CD4-positive, alpha-beta T cell treated with Interleukin-17A for 1 hour (primary cell): ENCODE measurements at places on chromosomes 2 and 18.
A peak's percentile ranks its signal among the peaks of the same experiment; 100 is the strongest.

DNA sequence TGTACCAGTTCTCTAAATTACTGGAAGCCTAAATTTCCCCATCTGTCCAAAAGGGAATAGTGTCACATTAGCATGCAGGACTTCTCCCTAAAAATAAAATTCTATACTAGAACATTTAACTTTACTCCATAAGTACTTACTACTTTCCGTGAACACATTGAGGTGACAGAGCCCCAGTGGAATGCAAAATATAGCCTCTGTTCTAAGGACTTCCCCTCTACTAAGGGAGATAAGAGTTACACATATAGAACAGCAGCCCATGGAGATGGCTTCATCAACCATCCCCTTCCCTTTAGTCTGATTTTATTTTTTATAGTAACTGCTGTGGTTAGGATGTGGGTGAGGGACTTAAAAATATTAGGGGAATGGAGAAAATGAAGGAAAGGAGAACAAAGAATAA is 68.9 kb upstream of the STPG4 start:
- no peak for DNase-seq

DNA sequence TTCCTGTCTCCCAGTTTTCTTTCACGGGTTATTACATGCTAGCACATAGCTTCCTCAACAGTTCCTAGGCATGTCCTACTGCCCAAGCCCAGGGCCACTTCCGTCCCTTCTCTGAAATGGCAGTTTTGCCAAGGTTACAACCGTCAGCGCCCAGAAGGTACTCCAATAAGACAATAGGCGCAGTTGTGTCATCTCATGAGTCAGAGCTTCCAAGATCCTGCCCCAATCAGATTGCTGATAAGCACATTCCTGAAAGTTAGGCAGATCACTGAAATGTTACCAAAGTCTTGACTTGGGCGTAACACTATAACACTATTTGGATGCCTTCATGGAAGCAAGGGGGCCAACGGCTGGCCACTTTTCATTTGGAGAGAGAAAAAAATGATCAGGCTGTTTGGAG is 34.2 kb downstream of the GKN2 start:
- DNase-seq: no peak

DNA sequence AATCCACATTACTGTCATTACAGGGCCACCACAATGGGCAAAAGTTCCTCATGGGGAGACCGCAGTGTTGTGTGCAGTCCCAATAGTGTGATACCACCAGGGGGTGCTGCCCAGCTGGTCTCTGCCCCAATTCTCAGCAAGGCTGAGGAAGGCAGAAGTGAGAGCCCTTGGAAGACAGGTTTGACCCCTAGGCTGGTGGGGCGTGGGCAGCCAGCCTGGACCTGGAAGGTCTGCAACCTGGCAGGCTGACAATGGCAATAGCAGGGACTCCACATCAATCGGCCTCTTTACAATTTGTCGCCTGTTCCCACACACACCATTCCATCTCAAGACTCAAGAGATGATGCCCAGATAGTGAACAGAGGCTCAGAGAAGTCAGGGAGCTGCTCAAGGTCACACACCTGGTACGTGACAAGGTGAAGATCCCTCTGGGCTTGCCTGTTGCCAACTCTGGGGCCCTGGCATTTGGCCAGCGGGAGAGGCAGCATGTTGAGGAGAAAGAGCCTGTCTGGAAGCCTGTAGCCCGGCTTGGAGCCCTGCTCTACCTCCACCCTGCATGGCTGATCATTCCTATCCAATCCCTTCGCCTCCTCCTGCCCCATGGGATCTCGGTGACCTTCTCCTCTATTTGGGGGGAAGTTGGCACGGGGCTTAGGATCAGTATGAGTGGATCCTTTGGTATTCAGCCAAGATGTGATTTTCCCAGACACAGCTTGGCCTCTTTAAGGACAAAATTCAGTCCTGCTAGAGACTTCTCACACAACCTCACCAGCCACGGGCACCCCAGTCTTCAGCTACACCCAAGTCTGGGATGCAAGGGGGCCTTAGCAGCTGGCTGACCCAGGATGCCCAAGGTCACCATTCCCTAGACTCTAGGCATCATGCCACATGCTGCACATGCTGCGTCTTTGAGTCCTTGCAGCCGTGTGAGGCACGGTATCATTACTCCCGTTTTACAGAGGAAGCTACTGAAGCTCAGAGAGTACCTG is 2.9 kb upstream of the ATOH8 start:
- peak; percentile 49 for DNase-seq

DNA sequence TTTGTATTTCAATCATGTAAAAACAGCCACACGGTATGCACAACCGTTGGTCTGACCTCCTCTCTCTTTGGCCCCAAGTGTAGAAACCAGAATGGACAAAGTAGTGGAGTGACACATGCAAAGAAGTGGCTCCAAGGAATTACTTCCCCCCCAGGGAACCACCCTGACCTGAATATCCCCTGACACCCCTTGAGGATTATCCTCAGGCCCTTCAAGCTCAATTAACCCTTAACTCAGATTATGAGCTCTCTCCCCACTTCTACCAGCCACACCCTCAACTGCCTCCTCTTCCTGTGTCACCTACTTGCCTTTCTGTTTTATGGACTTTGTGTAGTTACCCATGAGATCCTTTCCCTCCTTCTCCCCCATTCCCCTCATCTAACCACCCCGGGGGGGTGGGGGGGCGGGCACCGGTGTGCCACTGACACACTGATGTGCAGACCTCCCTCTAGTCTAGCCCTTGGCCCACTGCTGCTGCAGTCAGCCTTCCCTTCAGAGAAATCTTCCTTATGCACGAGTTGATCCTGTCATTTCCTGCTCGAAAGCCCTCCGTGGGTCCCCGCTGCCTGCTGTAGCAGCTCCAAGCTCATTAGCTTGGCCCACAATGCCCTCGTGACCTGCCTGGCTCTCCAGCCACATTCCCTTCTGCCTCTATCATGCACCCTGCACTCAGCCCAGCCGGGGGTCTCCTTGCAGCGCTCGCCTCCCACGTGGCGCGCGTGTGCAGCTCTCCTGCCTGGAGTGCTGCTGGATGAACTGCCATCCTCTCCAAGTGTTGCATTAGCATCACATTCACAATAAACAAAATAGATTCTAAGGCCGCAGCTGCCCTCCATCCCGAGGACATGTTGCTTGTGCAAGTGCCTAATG is 40.1 kb upstream of the TMEM177 start:
- no peak for DNase-seq

- DNase-seq: peak; percentile 29
Observed at GRCh38 chr2:102839668-102840388, 78.0 kb downstream of the TMEM182 start.

DNA sequence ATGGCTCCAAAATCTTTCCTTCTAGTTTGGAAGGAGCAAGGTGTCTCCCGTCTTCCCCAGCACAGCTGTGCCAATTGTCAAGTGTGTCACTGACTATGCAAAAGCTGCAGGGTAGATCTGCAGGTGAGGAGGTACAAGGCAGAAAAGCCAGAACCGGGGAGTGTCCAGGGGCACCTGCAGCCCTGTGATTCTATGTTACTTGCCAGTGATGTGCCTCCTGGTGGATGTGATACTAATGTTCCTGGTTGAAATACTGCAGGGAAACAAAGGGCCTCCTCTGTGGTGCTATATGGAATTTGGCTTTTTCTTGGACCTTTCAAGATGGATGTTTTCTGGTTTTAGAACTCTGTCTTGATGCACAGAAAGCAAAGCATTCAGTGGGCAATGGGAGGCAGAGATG is 80.3 kb downstream of the ST6GAL2 start:
- no peak for DNase-seq
